NCI-H2029 treated with DMSO at 0.1 percent for 48 hours (cell line): ENCODE measurements at places on chromosomes 1 and 21.

GRCh38 chr1:235712812-235713211 lies 63.2 kb upstream of the GNG4 start:
- DNase-seq, result no peak

GRCh38 chr1:41920658-41921057 lies 1.9 kb upstream of the HIVEP3 start:
- DNase-seq, result no peak

DNA sequence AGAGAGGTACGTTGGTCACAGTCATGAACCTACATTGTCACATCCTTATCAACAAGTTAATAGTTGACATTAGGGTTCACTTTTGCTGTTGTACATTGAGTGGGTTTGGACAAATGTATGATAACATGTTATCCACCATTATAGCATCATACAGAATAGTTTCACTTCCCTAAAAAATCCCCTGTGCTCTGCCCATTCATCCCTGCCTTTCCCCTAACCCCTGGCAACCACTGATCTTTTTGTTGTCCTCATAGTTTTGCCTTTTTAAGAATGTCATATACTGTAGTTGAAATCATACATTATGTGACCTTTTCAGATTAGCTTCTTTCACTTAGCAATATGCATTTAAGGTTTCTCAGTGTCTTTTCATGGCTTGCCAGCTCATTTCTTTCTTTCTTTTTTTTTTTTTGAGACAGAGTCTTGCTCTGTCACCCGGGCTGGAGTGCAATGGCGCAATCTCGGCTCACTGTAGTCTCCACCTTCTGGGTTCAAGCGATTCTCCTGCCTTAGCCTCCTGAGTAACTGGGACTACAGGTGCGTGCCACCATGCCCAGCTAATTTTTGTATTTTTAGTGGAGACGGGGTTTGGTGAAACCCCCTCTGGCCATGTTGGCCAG lies 50.6 kb downstream of the UCK2 start:
- DNase-seq, result no peak

GRCh38 chr1:110087812-110088738 lies 17.6 kb upstream of the ALX3 start:
- DNase-seq, result peak; percentile 9

DNA sequence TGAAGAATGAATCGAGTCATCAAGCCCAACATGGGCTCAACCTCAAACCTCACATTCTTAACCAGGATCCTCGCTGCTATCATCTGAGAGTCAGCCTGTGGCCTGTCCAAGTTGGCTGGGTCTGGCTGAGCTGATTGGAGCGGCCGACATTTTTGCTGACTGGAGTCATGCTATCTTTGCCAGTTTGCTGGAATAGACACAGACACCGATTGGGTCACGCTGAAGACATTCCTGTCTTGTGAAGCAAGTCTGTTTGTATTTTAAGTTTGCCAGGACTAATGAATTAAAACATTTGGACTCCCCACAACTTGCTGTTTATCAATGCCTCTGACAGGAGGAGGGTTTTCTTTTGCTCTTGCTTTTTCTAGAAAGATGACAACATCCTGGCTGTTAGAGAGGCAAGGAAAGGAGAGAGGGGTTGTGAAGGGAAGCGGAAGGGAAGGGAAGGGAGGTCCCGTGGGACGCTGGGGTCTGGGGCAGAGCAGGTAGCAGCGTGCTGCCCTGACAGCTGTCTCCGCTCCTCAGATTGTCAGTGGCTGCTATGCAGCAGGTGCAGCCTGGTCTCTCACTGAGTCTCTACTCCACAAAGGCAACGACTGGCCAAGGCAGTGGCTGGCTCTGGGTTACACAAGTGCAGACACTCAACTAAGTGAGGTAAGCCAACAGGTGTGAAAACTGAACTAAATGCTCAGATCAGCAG lies at the start of gene MAP3K7CL:
Gene MAP3K7CL, plus strand, starts transcription at position 375 of the 700 bp plus-strand sequence. CDS start 2,701 bp downstream, outside the sequence.
- no peak for DNase-seq
